LHCN-M2 (cell line): ENCODE measurements at places on chromosomes 5 and 9.
A peak's percentile ranks its signal among the peaks of the same experiment; 100 is the strongest.

DNA sequence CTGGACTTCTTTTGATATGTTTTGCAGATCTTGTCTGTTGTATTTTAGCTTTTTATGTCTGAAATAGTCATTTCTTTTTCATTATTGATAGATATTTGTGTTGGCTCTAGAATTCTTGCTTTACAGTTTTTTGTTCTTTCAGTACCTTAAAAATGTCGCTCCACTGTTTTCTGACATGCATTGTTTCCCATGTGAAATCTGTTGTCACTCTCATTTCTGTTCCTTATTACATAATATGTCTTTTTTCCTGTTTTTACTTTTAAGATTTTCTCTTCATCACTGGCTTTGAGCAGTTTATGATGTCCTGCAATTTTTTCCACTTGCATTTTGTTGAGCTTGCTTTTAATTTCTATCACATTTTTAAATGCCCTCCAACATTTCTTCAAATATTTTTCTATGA is 270.4 kb upstream of the TARS1 start:
- DNase-seq, result peak; percentile 30

DNA sequence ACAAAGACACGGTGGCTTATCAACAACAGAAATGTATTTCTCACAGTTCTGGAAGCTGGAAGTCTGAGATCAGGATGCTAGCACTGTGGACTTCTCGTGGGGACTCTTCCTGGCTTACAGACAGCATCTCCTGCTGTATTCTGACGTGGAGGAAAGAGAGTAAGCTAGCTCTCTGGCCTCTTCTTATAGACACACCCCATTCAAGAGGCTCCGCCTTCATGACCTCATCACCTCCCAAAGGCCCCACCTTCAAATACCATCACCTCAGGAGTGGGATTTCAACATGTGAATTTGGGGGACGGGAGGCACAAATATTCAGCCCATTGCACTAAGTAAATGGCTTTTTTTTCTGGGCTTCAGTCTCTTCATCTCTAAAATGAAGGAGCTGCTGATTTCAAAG is 27.6 kb downstream of the KCNMB1 start:
- DNase-seq, result no peak

DNA sequence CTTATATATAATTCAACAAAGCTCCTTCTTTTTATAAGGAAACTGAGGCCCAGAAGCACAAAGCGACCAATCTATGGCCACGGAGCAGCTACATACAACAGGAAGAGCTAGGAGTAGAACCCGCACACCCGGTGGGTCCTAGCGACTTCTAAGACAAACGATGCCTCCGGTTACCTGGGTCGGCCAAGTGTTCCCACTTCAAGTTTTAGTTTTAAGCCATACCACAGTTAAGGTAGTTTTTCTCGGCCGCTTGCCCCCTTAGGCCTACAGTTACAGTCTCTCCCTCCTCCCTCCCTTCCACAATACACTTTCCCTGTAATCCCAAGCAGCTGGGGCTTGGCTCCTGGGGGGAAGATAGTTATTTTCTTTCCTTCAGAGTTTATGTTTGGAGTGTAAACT is 533 bp downstream of the SREK1IP1 start:
- DNase-seq, result peak; percentile 13

GRCh38 chr5:160835376-160835775 is 16.6 kb downstream of the ATP10B start:
- peak; percentile 36 for DNase-seq

- no peak for DNase-seq
Observed at GRCh38 chr9:7607421-7607820, 192.2 kb downstream of the DMAC1 start.

GRCh38 chr5:59772757-59773156 is 120.8 kb downstream of the PDE4D start:
- DNase-seq, result no peak

DNA sequence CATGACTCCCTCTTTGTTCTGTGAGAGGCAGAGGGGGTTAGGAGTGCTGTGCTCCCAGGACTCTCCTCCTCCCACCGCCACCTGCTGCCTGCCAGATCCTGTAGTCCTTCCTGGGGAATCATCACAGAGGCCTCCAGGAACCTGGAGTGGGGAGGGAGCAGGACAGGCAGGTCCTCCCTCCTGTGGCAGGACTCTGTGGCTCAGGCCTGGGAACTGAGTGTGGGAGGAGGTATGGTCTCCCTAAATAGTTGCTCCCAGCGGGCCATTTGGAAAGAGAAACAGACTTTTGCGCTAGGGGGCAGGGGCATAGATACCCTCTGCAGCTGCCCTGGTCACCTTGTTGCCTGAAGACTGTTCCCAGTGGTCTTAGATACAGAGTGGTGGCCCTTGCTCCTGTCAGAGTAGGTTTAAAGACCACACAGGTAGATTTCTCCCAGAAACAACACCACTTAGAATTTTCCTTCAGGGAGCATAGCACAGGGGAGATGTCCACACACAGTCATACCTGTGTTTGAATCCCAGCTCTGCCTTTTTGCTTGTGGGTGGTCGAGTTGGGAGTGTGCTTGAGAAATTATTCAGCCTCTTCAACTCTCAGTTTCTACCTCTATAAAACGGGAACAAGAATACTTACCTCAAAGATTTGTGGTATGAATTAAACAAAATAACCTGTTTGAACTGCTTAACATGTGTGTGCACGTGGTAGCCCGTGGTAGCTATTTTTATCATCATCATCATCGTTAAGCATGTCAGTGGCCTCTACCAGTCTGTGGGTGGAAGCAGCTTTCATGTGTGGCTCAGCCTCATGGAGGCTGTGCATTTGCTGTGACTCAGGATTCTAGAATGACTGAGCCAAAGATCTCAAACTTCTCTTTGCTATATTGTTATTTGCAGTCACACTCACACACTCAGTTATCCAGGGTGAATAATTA is 55.8 kb downstream of the SLC22A5 start:
- peak; percentile 84 for DNase-seq
